ENCODE measurements at places on chromosomes 2 and 18.

DNA sequence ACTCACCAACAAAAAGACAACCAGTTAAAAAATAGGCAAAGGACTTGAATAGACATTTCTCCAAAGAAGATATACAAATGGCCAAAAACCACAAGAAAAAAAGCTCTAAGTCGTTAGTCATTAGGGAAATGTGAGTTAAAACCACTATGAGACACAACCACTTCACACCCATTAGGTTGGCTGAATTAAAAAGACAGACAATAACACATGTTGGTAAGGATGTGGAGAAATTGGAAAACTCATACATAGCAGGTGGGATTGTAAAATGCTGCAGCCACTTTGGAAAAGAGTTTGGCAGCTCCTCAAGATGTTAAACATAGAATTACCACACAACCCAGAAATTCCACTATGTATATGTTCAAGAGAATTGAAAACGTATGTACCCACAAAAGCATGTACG, 117.6 kb upstream of the SPATS2L start:
- no peak for DNase-seq

DNA sequence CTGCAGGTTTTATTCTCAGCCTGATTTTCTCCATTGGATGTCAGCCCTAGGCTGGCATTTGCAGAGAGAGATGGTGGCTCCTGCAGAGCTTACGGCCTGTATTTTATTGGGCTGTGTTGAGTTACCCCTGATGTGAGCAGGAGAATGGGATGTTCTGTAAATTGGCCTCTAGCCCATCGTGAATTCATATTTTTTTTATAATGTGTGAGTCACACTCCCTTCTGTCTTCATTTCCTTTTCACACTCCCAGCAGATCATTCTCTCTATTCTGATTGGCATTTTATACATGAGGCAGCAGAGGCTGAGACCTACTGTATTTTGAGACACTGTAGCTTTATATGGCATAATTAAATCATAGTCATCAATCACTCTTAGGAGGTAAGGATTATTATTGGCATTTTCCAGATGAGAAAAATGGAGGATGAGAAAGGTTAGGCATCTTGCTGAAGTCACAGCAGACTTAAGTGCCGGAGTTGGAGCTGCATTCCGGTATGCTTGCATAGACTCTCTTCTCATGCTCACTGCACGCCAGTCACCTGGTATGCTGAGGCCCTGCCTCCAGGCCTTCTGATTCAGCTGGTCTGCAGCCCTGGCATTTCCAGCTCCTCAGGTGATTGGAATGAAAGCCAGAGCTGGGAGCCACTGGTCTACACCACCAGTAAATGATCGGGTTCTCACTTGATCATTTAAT, 142.4 kb downstream of the NEDD4L start:
- peak; percentile 49 for DNase-seq

DNA sequence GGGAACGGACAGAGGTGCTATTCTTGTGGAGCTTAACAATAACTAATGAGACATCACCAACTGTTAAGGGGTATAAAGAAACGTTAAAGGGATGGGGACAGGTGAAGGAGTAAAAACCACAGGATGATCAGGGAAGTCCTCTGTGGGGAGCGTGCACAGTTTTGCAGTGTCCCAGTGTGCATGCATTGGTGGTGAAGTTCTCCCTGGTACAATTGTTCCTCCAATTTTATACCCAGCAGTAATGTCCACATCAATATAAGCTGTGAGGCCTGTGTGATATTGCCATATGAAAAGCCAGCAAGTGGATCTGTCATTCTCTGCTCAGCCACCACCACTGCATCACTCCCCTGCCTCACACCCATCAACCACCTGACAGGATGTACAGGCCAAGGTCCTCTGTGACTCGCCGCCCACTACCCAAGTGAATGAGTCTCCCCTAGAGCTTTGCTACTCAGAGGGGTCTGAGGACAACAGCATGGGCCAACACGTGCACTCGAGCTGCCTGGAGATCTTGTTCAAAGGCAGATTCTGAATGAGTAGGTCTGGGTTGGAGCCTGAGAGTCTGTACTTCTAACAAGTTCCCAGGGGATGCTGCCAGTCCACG, 4.6 kb downstream of the MLPH start:
- no peak for DNase-seq

- no peak for DNase-seq
These were observed 536.3 kb upstream of the GCFC2 start for GRCh38 chr2:76247006-76247405.

- DNase-seq = no peak
These were observed 54.5 kb upstream of the SPAG16 start for GRCh38 chr2:213229814-213230213.

- no peak for DNase-seq
These were observed 320.4 kb downstream of the ASXL3 start for GRCh38 chr18:33898427-33898826.

DNA sequence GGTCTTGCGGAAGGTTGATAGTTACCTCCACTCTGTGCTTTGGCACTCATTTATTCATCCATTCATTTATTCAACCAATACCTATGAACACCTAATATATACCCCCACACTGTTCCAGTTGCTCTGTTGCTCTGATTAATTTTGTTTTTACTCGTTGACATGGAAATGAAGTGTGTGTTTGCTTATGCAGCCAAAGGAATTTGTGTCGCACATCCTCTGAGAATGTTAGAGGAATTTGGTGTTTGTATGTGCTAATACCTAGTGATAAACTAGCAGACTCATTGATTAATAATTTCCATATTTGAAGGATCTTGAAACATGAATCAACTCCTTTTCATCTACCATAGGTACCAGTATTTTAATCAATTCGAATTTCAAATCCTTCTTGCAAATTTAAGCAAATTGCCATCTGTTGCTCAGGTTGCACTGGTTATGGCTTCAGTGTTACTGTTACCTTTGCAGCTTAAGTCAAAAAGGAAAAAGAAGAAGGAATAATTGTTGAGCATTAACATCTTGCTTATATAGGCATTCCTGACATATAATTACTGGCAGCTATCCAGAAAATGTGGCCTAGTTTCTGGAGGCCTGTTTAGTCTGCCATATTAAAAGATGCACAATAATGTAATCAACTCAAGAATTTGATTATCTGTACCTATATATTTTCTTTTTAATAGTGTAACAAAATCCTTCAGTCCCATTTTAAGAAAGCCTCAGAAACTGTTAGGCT, 25.7 kb upstream of the CRIM1 start:
- DNase-seq = peak; percentile 60

- no peak for DNase-seq
These were observed 3.6 kb upstream of the AQP4 start for GRCh38 chr18:26868968-26869586.

GRCh38 chr2:10345126-10345525, 42.4 kb downstream of the HPCAL1 start:
- DNase-seq = no peak

- DNase-seq = no peak
These were observed 214.0 kb upstream of the KCNJ3 start for GRCh38 chr2:154484338-154485099.

GRCh38 chr18:49580279-49580678, 18.4 kb downstream of the LIPG start:
- no peak for DNase-seq

GRCh38 chr2:186977433-186978045, 128.6 kb upstream of the ZSWIM2 start:
- no peak for DNase-seq

GRCh38 chr18:62554061-62554815, 31.4 kb downstream of the ZCCHC2 start:
- no peak for DNase-seq

Data from fibroblast of skin of left biceps (primary cell).